ENCODE measurements at places on chromosomes 5 and 9.

- DNase-seq = no peak
These were observed 454.0 kb downstream of the DIRAS2 start for GRCh38 chr9:90188656-90189055.

- no peak for DNase-seq
These were observed 18.3 kb downstream of the CCNJL start for GRCh38 chr5:160293901-160294561.

- DNase-seq = no peak
These were observed 59.1 kb downstream of the CDC42SE2 start for GRCh38 chr5:131322926-131323325.

GRCh38 chr5:10985721-10986110 is 224.7 kb upstream of the DAP start:
- no peak for DNase-seq

- DNase-seq = no peak
These were observed 13.0 kb downstream of the NEK6 start for GRCh38 chr9:124270504-124271335.

- no peak for DNase-seq
These were observed 326.2 kb upstream of the MSX2 start for GRCh38 chr5:174398171-174398570.
